ENCODE measurements at places on chromosomes 13 and 19.

- DNase-seq, result no peak
Measured at GRCh38 chr13:91359111-91359510, 11.6 kb downstream of the MIR17HG start.

- no peak for DNase-seq
Measured at GRCh38 chr19:31512181-31512970, 163.1 kb upstream of the TSHZ3 start.

- no peak for DNase-seq
Measured at GRCh38 chr19:10603873-10604459, 16.9 kb upstream of the AP1M2 start.

DNA sequence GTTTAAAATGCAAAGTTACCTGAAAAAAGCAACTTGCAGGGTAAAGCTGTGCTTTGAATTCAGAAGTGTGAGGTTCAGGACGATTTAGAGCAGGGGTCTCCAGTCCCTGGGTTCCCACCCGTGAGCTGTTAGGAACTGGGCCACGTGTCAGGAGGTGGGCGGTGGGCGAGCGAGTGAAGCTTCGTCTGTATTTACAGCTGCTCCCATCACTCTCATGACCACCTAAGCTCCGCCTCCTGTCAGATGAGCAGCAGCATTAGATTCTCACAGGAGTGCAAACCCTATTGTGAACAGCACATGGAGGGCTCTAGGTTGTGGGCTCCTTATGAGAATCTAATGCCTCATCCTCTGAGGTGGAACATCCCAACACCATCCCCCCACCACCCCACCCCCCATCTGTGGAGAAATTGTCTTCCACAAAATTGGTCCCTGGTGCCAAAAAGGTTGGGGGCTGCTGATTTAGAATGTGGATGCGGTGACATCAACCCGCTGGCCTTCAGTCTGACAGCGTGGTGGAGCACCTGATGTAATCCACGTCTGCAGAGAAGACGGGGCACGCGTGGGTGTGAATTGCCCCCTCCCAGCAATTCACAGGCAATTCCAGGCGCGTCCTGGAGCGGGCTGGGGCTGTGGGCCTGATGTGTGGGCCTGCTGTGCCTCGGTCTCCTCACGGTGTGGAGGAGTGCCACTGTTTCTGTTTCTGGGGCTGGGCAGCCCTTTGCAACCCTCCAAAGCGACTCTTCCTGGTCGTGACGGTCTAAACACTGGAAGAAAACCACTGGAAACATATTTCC is 214.0 kb upstream of the SOX1 start:
- DNase-seq, result no peak

GRCh38 chr19:57599761-57600383 is at the start of gene ZNF530:
TSS of gene ZNF530 (plus strand) at chr19:57599885. CDS start at chr19:57604346, 4,461 bp downstream.
- DNase-seq, result peak; percentile 65

DNA sequence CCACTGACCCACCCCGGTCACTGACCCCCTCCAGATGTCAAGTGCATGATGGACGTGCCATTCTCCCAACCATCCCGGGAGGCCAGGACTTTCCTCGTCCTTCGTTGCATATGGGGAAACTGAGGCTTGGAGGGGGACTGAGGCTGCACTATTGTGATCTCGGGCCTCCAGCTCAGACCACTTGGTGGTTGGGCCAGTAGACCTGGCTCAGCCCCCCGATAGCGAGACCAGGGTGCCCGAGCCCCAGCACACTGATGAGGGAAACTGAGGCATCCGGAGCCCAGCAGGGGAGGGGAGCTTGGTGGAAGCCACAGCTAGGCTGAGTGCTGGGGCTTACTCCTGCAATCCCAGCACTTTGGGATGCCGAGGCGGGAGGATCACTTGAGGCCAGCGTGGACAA is 10.4 kb downstream of the EFNA2 start:
- DNase-seq, result no peak

DNA sequence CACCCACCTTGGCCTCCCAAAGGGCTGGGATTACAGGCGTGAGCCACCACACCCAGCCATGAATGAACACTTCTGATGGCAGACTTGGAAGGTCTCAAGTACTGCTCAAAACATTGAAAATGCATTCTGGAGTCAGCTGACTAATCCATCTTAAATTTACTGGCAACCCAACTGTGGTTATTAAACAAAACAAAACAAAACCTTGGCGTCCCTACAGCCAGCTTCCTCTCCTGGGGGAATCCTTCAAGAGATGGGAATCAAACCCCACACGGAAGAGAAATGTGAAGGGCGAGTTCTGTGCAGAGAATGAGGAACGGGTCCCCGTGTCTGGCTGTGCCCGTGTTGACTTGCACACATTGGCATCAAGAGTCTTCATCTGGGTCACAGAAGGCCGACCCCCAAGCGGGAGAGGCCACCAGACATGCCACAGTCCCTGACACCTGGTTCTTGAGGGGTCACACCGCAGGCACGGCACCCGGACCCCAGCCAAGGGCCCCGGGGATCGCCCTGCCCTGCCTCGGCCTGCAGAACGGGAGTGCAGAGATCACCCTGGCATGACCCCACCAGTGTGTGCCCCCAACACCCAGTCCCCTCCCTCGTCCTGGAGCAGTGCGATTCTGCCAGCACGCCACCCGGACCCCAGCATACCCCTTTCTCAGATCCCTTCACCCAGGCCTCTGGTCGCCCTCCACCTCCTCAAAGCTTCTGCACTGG is 3.2 kb downstream of the MAP2K2 start:
- no peak for DNase-seq

GRCh38 chr13:76848596-76848995 is 37.6 kb downstream of the KCTD12 start:
- no peak for DNase-seq

- DNase-seq, result no peak
Measured at GRCh38 chr13:98476106-98476505, 100.8 kb downstream of the STK24 start.

GRCh38 chr13:106416645-106417044 is 118.8 kb downstream of the EFNB2 start:
- DNase-seq, result no peak

DNA sequence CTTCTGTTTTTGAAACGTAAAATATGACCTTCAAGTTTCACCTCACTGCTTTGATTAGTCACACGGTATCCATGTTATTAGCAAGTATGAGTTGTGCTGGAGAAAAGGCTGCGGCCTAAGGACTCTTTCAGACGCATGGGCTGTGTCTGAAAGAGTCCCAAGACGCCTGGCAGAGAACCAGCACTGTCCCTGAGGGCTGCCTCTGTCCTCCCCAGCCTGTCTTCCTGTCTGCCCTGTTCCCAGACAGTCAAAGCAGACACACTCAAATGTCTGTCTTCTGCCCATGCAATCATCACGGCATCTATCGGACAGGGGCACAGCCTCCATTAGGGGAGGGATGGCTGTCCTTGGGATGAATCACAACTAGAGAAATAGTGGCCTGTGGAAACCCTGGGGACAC is 65.5 kb downstream of the DPY19L3 start:
- DNase-seq, result no peak

DNA sequence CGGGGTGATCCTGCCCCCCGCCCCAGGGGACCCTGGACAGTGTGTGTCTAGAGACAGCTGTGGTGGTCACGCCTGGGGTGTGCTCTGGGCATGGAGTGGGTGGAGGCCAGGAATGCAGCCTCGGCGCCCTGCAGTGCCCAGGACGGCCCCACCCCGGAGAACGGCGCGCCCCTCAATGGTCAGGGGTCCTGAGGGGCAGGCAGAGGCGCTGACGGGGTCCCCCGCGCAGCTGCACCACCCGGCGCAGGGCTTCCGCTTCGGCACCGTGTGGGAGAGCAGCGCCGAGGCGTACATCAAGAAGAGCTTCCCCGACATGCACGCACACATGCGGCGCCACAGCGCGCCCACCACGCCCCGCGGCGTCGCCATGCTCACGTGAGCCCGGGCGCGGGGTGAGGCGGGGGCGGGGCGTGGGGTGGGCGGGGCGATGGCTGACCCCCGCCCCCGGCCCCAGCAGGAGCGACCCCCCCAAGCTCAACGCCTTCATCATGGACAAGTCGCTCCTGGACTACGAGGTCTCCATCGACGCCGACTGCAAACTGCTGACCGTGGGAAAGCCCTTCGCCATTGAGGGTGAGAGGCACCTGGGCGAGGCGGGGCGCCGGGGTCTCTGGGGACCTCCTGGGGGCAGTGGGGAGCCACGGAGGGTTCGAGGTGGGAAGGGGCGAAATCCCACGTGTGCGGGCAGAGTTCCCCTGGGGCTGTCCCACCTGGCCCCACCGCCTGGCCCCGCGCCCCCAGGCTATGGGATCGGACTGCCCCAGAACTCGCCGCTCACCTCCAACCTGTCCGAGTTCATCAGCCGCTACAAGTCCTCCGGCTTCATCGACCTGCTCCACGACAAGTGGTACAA is 7.4 kb downstream of the GRIN3B start:
- DNase-seq, result no peak

GRCh38 chr13:30480292-30480950 is 14.7 kb upstream of the HMGB1 start:
- DNase-seq, result no peak

DNA sequence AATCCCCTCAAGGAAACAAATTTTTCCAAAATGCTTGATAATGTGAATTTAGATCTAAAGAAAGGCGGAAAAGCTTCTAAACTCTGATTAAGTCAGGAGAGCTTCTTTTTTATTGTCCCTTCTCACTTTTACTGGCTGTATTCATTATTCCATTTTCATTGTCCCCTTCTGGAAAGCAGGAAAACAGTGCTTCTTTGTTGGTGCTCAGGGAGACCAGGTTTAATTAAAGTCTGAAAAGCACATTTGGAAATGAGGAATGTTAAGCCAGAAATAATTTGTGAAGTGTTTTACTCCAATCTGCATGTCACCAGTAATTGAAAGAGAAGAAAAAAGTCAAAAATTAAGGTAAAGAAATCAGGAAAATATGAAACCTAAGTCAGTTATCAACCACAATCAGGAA is 43.5 kb upstream of the TSC22D1 start:
- peak; percentile 60 for DNase-seq

DNA sequence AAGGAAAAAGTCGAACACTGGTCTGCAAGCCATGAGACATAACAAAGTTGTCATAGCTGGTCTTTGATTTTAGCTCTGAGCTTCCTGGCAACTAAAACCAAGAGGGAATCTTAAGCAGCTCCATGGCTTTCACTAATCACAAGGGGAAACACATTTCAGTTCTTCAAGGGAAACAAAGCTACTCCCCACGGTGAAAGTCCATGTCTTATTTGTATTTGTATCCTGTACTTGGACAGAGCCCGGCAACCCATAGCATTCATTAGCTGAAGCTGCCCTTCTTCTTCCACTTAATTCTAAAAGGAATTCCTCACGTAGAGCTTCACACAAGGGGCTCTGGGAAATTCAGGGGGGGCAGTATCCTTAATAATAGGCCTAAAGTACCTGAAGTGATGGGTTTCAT is 128.9 kb downstream of the RGCC start:
- DNase-seq, result no peak

DNA sequence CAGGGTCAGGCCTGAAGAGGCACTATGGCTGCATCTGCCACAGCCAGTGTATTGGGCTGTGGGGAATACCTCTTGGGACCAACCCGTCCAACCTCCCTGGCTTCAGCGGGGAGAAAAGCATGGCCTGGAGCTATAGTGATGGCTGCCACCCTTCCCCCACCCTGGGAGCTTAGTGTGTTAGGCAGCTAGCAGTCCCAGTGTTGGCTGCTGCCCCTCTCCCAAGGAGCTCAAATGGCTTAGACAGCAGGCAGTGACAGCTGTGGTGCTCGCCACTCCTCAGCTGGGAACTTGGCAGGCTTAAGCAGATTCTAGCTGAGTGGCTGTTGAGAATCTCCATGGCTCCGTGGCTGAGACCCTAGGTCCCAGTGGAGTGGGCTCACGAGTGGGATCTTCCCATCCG is 19.7 kb downstream of the ACOD1 start:
- DNase-seq, result no peak

DNA sequence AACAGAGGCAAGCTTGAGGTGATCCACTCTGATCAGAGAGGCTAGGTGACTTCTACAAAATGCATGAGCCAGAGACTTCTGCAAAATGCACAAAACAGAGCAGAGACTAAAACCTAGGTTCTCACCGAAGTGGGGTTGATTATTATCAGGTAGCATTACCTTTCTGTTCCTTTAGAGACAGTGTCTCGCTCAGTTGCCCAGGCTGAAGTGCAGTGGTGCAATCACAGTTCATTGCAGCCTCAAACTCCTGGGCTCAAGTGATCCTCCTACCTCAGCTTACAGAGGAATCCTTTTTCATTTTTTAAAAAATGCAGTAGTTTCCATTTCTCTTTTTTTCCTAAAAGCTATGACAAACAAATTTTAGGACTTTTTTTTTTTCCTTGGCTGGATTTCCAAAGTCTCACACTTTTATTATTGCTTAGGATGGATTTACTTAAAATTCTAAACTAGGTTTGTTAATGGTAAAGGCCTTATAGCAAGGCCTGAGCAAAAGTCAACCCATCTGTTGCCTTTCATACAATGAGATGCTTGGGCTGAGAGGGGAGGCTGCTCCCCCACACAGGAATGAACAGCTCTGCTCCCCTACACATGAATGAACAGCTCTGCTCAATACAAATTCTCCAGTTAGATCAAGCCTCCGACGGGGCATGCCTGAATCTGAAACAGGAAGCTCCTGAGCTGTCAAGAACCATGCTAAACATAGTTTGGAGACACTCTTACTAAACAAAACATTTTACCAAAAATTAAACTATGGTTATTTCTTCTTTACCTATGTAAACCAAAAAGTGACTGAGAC is 18.8 kb upstream of the TNFRSF19 start:
- DNase-seq, result no peak

- DNase-seq, result no peak
Measured at GRCh38 chr19:49843265-49843664, 7.7 kb upstream of the PTOV1 start.

DNA sequence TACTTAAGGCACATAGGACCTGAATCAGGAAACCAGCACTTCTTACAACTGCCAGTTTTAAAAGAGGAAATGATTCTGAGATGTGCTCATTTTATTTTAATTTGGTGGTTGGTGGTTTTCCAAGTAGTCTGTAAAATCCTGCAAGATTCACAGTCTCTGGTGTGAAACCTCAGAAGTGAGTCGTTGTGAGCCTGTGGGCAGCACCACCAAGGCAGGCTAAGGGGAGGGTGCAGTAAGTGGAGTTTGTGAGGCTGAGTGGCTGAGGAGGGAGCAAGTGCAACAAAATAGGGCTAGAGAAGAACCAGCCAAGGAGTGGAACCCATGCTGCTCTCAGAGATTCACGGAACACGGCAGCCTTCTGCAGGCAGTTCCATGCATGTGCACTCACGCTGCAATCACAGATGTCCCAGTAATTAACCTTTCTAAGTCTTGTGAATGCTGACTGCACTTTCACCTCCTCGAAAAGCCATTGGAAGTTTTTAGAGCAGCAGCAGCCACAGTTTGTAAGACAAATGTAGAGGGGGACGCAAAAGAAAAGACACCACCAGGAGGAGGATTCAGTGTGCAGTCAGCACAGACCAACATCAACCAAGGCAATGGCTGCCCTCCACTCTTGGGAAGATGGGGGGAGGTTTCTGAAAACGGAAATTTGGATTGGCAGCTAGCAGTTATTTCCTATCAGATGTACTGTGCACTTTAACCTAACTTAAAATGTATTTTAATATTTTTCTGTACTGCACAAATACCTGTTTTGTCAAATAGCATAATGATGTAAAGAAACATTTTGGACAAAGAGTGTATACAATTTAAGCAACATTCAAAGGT is 44.9 kb downstream of the ESD start:
- DNase-seq, result no peak

- DNase-seq, result no peak
Measured at GRCh38 chr19:47122359-47123335, 8.0 kb upstream of the SAE1 start.

Data from retinal pigment epithelial cell (primary cell).